ENCODE measurements at places on chromosomes 13 and 19. TPM values are rescaled to one million over a fixed set of nuclear protein-coding genes. Genes with fewer than 3 reads are reported as not detected.

MRPL57 gene
- total RNA-seq = 26.3 TPM

CGB1 gene
- total RNA-seq = 0.76 TPM

SWSAP1 gene
- total RNA-seq = 2.5 TPM

MADCAM1 gene
- 0.57 TPM for total RNA-seq

MAP4K1 gene
- total RNA-seq = 9.1 TPM

PABPC3 gene
- 0.59 TPM for total RNA-seq

DBP gene
- total RNA-seq = 45.9 TPM
